ENCODE measurements at places on chromosomes 12 and 14. TPM values are rescaled to one million over a fixed set of nuclear protein-coding genes. Genes with fewer than 3 reads are reported as not detected.

Gene GPD1
- not detected for polyA plus RNA-seq

Gene GPR132
- polyA plus RNA-seq: not detected

Gene CIROP
- polyA plus RNA-seq: 0.09 TPM

Gene APOF
- polyA plus RNA-seq: not detected

Gene AMDHD1
- 0.22 TPM for polyA plus RNA-seq

Gene RGS6
- not detected for polyA plus RNA-seq

Gene GALNT9
- polyA plus RNA-seq: 0.33 TPM

Gene PIP4K2C
- polyA plus RNA-seq: 22.5 TPM

Gene MYRFL
- not detected for polyA plus RNA-seq

Gene TMEM253
- polyA plus RNA-seq: not detected

Gene SLC2A14
- polyA plus RNA-seq: not detected

Gene REM2
- polyA plus RNA-seq: not detected

Gene NELL2
- polyA plus RNA-seq: not detected

Gene GPR65
- polyA plus RNA-seq: 0.10 TPM

Gene KRT7
- polyA plus RNA-seq: 17.4 TPM

Gene PPM1H
- 0.03 TPM for polyA plus RNA-seq

Gene BMP4
- not detected for polyA plus RNA-seq

Gene BDKRB1
- 12.9 TPM for polyA plus RNA-seq

Gene METAP2
- polyA plus RNA-seq: 46.2 TPM

Gene PRB2
- polyA plus RNA-seq: 0.16 TPM

Gene SLC22A17
- 20.4 TPM for polyA plus RNA-seq

Gene HOXC9
- 5.5 TPM for polyA plus RNA-seq

Gene PMEL
- polyA plus RNA-seq: 0.76 TPM

Gene TSPAN11
- 0.70 TPM for polyA plus RNA-seq

Gene BTBD6
- polyA plus RNA-seq: 5.9 TPM

Gene PROX2
- 0.05 TPM for polyA plus RNA-seq

Gene SLC8A3
- not detected for polyA plus RNA-seq

Gene TESPA1
- not detected for polyA plus RNA-seq

Gene IFI27L2
- polyA plus RNA-seq: 161 TPM

Gene IGFBP6
- polyA plus RNA-seq: 1,899 TPM

Gene TRIM9
- polyA plus RNA-seq: not detected

Gene PLEKHG7
- not detected for polyA plus RNA-seq

Gene NAV3
- polyA plus RNA-seq: 24.2 TPM

Gene ZNF10
- 2.8 TPM for polyA plus RNA-seq

Gene CAPRIN2
- 19.3 TPM for polyA plus RNA-seq

Gene CRACR2A
- polyA plus RNA-seq: 2.5 TPM

Gene ANO2
- polyA plus RNA-seq: not detected

Gene CDC42BPB
- polyA plus RNA-seq: 13.0 TPM

Gene TAS2R8
- not detected for polyA plus RNA-seq

Gene CSAD
- polyA plus RNA-seq: 8.6 TPM

Gene IFI27L1
- 31.8 TPM for polyA plus RNA-seq

Gene ZDHHC22
- polyA plus RNA-seq: not detected

Gene RAPGEF3
- 1.4 TPM for polyA plus RNA-seq

Gene HCAR2
- not detected for polyA plus RNA-seq

Gene NDUFA9
- 120 TPM for polyA plus RNA-seq

Gene PTCSC3
- polyA plus RNA-seq: not detected

Gene RNF212B
- polyA plus RNA-seq: not detected

Gene NOVA1
- polyA plus RNA-seq: 0.98 TPM

Gene TTC9
- not detected for polyA plus RNA-seq
